ENCODE measurements at places on chromosomes 4 and X.

DNA sequence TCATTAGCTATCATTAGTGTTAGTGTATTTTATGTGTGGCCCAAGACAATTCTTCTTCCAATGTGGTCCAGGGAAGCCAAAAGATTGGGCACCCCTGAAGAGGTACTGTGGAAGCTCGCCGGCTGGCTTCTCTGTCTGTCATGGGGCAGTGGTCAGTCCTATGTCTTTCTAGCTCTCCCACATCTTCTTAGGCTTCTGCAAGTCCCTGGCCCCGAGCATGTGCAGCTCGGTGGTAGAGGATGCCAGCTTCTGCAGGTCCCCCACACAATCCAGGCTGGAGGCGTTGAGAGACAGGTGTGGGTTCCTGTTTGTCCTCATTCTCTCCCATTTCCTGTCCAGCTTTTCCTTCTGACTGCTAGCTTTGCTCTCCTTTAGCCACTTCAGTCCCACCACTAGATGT, 134.1 kb upstream of the NALF2 start:
- DNase-seq: no peak

GRCh38 chr4:73701116-73701515, 39.3 kb upstream of the CXCL8 start:
- no peak for DNase-seq

DNA sequence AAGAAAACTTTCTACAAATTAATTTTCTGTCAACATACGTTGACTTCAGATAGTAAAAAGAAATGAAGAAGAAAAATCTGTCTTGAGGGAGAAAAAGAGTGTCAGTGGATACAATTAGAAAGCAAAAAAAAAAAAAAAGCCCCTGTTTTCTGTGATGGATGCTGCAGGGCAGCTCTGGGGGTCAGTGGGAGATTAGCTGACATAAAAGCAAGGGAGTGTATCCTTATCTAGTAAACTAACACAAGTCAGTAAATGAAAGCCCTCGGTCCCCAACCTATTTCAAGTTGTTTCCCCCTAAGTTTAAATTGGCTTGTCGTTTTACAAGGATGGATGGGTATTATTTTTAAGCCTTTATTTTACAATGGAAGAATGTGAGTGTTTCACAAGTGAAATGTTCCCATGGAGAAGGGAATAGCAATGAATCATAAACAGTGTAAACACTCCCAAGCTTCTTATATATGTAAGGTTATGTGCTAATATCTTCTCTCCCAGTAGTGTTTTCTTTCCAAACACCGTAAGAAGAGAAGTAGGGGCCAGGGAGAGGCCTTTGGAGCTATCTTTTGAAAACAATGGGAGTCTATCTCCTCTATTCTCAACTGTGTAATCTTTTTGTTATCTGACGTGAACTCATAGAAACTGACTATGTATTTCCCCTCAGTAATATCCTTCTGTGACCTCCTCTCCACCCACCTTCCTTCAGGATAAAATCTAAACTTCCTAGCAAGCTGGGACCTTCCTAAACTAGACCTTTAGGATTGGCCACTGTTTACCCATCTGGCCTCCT, 347.7 kb downstream of the FBXO8 start:
- no peak for DNase-seq

DNA sequence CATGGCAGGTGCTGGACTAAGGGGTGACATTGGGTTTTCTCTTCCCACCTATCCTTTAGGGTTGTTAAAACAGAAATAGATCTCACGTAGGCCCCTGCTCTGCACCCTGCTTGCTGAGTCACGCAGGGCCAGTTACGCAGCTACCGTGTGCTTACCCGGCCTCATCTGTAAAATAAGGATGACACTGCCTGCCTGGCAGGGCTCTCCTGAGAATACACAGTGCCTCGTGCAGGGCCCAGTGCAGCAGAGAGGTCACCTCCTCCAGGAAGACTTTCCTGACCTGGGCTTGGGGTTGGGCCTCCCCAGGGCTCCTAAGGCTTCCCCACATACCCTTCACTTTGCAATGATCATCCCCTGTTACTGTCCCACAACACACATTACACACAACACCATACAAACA, 33.6 kb upstream of the JAKMIP1 start:
- no peak for DNase-seq

- DNase-seq: no peak
Measured at GRCh38 chr4:666436-666810, 7.7 kb downstream of the ATP5ME start.

GRCh38 chr4:52983563-52984303, 121.6 kb downstream of the RASL11B start:
- DNase-seq: peak; percentile 77

DNA sequence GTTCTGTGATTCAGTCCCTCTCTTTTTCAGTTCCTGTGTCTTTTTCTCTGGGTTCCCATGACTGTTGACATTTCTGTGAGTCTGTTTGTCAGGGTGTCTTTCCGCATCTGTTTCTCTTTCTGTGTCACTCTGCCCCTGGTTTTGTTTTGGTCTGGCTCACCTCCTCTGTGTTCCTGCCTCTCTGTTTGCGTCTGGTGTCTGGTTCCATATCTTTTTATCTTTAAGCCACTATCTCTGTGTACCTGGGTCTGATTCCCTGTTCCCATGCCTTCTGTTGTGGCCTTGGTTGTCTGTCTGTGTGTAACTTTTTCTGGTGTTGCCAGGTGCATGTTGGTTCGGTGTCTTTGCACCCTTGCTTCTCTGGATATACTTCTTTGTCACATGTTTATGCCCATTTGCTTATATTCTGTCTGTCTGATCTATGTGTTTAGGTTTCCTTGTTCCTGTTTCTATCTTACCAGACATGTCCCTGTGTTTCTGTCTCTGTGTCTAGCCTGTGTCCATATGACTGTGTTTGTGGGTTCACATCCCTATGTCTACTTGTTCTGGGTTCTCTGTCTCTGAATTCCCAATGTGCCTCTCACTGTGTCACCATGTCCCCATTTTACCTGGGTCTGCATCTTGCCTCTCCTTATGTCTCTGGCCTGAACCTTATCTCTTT, 50.2 kb downstream of the ITIH6 start:
- no peak for DNase-seq
